ENCODE measurements at places on chromosomes 1 and 21.

- H3K27me3 ChIP-seq, result no peaks in the 10 kb centered on the region
- no peaks in the 10 kb centered on the region for H3K36me3 ChIP-seq
- no peak overlapping the region for H3K27ac ChIP-seq
- H3K4me1 ChIP-seq, result no peaks in the 10 kb centered on the region
- DNase-seq, result no peak
- no peak overlapping the region for H3K4me3 ChIP-seq
Observed at GRCh38 chr1:59684698-59685097, 130.1 kb upstream of the HOOK1 start.

- no peak overlapping the region for H3K27ac ChIP-seq
- peak; percentile 76 for DNase-seq
- H3K4me3 ChIP-seq, result no peak overlapping the region
- peaks cover 16% of the 10 kb centered on the region for H3K4me1 ChIP-seq
- no peaks in the 10 kb centered on the region for H3K36me3 ChIP-seq
- peaks cover 41% of the 10 kb centered on the region for H3K27me3 ChIP-seq
Observed at GRCh38 chr1:64550510-64550909, 80.6 kb downstream of the CACHD1 start.

DNA sequence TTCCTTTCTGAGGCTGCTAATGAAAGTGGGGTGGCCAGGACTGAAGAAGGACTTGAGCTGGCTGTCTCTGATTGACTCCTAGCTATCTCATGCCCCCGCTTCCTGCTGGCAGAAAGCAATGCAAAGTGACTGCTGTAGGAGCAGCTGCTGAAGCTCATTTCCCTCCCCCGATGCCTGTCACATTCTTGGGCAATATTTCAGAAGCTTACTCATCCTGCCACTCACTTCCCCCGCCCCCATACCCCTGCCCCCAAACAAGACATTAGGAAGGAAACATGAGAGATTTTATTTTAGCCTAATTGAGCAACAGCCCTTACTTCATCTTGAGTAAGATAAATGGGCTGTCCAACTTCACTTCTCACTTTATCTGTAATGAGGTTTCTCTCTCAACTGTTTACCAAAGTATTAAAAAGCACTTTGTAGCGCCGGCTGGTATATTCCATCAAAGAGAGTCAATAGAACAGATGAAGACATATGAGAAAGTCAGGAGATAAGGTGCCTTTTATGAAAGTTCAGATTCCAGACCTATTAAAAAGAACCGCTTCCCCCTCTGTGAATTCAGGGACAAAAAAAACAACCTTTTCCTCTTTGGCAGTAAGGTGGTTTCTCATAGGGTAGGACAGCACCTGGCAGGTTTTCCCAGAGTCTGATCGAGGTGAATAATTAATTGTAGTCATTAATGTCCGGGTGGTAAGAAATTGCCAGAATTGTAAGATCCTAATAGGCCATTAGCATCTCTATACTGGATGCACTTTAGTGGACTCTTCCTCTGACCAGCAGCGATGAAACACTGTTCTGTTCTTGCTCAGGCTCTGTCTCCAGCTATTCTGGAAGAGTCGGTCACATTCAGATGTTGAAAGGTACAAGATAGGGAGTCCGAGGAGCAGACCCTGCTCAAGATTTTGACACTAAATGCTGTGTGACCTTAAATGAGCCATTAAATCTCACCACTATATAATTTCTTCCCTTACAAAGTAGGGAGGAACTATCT is 70.2 kb downstream of the SH3GLB1 start:
- H3K27ac ChIP-seq, result peak overlapping the region; percentile 78
- no peaks in the 10 kb centered on the region for H3K36me3 ChIP-seq
- H3K4me3 ChIP-seq, result peak overlapping the region; percentile 54
- peaks cover 15% of the 10 kb centered on the region for H3K4me1 ChIP-seq
- DNase-seq, result no peak

- H3K4me3 ChIP-seq, result peak overlapping the region; percentile 71
- peaks cover 55% of the 10 kb centered on the region for H3K36me3 ChIP-seq
- peak; percentile 81 for DNase-seq
- peaks cover 24% of the 10 kb centered on the region for H3K4me1 ChIP-seq
Observed at GRCh38 chr21:33434770-33435360, 31.7 kb downstream of the IFNGR2 start.

- no peak for DNase-seq
- no peaks in the 10 kb centered on the region for H3K36me3 ChIP-seq
- H3K4me3 ChIP-seq, result no peak overlapping the region
Observed at GRCh38 chr1:204282761-204283221, 69.0 kb upstream of the GOLT1A start.

- no peak overlapping the region for H3K4me3 ChIP-seq
- no peak for DNase-seq
- H3K36me3 ChIP-seq, result no peaks in the 10 kb centered on the region
- no peak overlapping the region for H3K27ac ChIP-seq
- H3K27me3 ChIP-seq, result no peaks in the 10 kb centered on the region
Observed at GRCh38 chr1:97006044-97006661, 284.6 kb downstream of the PTBP2 start.

DNA sequence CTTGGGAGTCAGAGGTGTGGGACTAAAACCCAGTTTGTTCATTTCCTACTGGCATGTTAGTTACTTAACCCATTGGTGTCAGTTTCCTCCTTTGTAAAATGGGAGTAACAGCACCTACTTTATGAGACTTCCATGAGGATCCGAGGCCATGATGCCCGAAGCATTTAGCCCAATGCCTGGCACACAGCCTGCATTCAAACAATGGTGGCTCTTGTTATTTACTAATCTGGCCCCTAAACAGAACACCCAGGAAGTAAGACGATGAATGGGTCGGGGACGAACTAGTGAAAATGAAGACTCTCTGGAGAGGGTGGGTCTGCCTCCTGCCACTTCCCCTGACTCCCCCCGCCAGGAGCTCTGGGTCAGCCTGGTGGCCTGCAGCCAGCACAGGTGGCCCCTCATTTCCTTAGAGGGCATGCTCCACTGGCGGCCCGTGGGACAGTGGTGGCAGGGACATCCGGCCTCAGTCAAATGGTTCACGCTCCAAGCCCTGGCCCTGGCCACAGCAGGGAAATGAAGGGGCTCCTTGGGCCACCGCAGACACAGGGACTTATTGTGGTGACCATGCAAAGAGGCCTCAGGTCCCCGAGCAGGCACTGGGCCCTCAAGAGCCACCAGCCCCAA is 9.5 kb upstream of the TAS1R2 start:
- H3K36me3 ChIP-seq, result no peaks in the 10 kb centered on the region
- H3K4me1 ChIP-seq, result no peaks in the 10 kb centered on the region
- H3K27me3 ChIP-seq, result peaks cover 2% of the 10 kb centered on the region
- no peak for DNase-seq
- H3K27ac ChIP-seq, result no peak overlapping the region
- H3K4me3 ChIP-seq, result no peak overlapping the region

GRCh38 chr1:164701189-164701761 is 142.3 kb downstream of the PBX1 start:
- DNase-seq, result no peak
- H3K4me1 ChIP-seq, result no peaks in the 10 kb centered on the region
- H3K4me3 ChIP-seq, result no peak overlapping the region
- no peaks in the 10 kb centered on the region for H3K36me3 ChIP-seq

DNA sequence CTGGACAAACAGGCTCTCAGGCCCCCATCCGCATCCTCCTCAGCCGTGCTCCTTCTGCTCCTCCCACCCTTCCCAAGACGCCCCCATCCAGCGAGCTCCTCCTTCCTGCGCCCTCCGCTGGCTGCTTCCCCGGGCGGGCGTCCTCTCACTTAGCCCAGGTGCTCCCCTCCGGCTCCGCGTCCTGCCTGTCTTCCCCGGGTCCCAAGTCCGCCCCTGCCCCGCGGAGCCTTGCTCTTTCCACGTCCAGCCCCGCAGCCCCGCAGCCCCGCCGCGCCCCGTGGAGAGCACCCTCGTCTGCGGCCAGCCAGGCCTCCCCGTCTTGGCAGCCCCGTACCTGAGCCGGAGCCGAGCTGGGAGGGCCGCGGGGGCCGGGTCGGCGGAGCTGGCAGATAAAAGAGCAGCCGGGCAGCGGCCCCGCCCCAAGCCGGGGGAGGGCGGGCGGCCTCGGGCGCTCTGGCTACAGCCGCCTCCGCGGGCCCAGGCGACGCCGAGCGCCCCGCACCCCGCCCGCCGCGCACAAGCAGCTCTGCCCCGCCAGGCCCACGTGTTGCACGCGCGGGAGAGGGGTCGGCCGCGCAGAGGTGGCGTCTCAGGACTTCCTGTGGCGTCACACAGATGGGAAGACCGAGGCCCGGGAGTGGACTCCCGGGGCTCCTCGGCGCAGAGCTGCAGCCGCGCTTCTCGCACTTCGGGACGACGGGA is at the start of gene PAQR7:
PAQR7 (minus strand) TSS at position 555 of the 702 bp plus-strand sequence. CDS start 11,869 bp downstream, outside the sequence.
- H3K27ac ChIP-seq, result peak within 1 kb of the TSS; percentile 58
- peak within 1 kb of the TSS; percentile 93 for H3K4me3 ChIP-seq
- H3K36me3 ChIP-seq, result peaks cover 2% of the 10 kb centered on the region
- DNase-seq, result peak; percentile 91
- H3K4me1 ChIP-seq, result peaks cover 5% of the 10 kb centered on the region

- DNase-seq, result no peak
- peaks cover 14% of the 10 kb centered on the region for H3K4me1 ChIP-seq
- peaks cover 65% of the 10 kb centered on the region for H3K36me3 ChIP-seq
- no peak overlapping the region for H3K27ac ChIP-seq
- H3K27me3 ChIP-seq, result no peaks in the 10 kb centered on the region
Observed at GRCh38 chr1:21269461-21270085, 20.7 kb downstream of the ECE1 start.

DNA sequence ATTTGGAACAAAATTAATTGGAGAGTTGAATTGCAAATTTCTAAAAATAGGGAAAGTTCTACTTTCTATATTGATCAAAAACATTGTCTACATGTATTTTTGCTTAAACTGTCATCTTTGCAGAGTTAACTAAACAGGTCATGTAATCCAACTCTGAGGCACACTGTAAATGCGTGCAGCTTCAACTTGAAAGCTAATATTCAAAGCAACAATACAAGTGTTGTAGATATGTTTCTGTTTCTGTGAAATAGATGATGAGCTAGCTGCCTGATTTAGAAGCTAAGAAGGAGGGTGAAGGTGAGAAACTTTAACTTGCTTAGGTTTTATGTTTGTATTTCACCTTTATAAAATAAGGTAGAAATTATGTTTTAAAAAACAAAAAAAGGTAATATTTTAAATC is 77.2 kb downstream of the IVNS1ABP start:
- H3K36me3 ChIP-seq, result no peaks in the 10 kb centered on the region
- no peaks in the 10 kb centered on the region for H3K27me3 ChIP-seq
- no peak overlapping the region for H3K27ac ChIP-seq
- no peak for DNase-seq
- H3K4me1 ChIP-seq, result peaks cover 14% of the 10 kb centered on the region

DNA sequence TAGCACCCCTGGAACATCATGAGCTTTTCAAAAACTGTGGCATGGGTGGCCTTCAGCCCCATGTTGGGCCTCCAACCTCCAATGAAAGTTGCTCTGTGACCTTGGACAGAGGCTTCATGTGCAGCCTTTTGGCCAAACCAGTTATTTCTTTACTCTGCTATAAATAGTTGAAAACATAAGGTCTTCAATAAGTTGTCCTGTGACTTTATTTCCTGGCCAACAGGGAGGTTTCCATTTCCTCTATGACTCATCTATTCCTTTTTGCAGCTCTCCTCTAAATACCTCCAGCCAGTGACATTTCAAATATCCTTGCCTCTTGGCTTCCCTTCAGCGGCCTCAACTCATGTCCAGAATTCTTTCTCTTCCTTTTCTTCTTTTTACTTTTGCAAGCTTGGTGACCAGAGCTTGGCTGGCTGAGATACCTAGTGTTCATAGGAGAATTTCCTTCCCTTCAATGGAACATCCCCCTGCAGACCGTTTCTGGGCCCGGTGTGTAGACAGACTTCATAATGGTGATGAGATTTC is 22.7 kb upstream of the TRIM67 start:
- peaks cover 4% of the 10 kb centered on the region for H3K4me1 ChIP-seq
- no peaks in the 10 kb centered on the region for H3K36me3 ChIP-seq
- peaks cover 17% of the 10 kb centered on the region for H3K27me3 ChIP-seq

DNA sequence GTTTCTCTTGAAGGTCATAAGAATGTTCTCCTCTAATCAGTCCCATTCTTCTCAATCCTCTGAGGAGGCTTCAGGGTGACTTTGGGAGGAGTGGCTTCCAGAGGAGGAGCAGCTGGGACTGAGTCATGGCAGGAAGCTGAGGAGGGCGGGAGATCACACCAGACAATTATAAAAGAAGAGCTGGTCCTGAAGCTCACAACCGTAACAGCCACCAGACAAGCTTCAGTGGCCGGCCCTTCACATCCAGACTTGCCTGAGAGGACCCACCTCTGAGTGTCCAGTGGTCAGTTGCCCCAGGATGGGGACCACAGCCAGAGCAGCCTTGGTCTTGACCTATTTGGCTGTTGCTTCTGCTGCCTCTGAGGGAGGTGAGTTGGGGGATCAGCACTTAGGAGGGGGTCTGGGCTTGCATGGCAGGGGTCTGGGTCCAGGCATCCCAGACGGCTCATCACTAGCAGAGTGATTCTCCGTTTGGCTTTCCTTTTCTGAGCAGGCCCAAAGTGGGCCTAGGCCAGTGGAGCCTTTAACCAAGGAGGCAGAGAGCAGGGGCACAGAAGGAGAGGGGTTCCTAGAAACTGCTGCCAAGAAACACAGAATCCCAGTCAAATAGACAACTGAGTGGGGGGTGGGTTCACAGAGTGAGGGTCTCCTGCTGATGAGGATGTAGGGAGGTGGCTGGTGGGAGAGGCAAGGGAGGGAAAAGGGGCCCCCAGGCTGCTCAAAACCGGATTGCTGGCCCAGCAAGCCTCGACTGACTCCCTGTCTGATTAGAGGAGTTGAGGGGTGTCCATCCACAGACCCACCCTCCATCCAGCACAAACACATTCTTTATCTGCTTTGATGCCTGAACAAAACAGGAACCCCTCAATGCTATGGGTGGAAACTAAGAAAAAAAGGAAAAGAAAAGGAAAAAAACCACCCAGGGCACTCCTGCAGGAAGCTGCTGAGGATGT is at the start of gene ECM1:
ECM1 (plus strand) TSS at position 198 of the 953 bp plus-strand sequence; CDS start at position 299, 101 bp downstream.
- H3K27me3 ChIP-seq, result no peaks in the 10 kb centered on the region
- peak within 1 kb of the TSS; percentile 68 for H3K27ac ChIP-seq
- no peak within 1 kb of the TSS for H3K4me3 ChIP-seq
- H3K36me3 ChIP-seq, result peaks cover 40% of the 10 kb centered on the region
- peaks cover 10% of the 10 kb centered on the region for H3K4me1 ChIP-seq

DNA sequence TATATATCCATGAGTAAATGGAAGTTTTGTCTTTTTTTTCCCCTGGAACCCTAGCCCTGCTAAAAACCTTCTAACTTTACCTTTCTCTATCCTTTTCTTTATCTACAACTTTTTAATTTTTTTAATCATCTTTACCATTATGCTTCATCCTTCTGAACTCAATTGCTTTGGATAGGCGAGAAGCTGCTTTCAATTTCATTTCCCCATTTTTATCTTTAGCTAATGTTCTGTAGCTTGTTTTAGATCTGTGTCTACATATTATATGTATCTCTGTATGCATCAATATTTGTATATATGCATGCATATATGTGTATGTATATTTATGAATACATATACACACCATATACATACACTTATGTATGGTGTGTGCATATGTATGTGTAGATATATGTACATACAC is 57.4 kb downstream of the PTPRC start:
- H3K27me3 ChIP-seq, result no peaks in the 10 kb centered on the region
- H3K4me3 ChIP-seq, result peak overlapping the region; percentile 48
- DNase-seq, result no peak
- peaks cover 65% of the 10 kb centered on the region for H3K4me1 ChIP-seq
- peaks cover 70% of the 10 kb centered on the region for H3K36me3 ChIP-seq
- peak overlapping the region; percentile 17 for H3K27ac ChIP-seq

All from activated CD4-positive, alpha-beta T cell treated with anti-CD3 and anti-CD28 coated beads, Interleukin-2, amount 10 ng/mL, durations not matched to agents 24 days and 14 days (primary cell).